ENCODE measurements at places on chromosomes 7 and 10.

DNA sequence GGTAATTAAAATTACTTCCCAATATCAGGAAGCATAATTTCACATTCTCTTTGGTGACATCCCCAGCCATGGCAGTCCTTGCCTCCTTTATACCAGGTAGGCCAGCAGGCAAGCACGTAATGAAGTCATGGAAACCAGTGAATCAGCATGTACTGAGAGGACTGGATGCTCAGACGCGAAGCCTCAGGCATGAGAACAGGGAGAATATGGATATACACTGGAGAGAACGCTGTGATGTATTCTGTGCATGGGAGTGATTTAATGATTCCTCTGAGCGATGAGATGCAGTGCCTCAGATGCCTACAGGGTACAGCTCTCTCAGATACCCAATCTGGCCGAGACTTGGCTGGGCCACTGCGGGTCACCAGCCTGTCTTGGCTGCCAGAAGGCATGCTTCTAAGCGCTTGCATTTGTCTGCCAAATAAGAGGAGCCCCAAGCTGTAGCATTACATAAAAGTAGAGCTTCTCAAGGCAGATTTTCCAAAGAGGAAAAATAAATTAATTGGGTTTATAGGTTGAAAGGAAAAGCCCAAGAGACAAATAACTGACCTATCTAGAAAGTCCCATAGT is 238.1 kb downstream of the RELN start:
- DNase-seq: no peak

DNA sequence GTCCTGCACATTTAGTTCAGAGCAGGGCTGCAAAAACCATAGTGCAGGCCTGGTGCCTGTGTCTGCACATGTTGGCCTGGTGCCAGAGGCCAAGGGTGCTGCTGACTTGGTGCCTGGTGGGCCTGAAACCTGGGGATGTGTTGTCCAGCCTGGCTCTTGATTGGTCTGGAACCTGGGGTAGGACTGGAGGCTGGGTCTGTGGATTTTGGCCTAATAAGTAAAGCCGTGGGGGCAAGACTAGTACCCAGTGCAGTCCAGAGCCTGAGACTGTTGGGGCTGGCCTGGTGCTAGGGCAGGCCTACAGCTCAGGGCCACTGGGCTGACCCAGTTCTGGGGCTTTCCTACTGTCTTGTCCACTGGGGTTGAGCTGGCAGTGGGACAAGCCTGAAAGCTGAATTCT is 817.9 kb downstream of the DNAJB9 start:
- no peak for DNase-seq

DNA sequence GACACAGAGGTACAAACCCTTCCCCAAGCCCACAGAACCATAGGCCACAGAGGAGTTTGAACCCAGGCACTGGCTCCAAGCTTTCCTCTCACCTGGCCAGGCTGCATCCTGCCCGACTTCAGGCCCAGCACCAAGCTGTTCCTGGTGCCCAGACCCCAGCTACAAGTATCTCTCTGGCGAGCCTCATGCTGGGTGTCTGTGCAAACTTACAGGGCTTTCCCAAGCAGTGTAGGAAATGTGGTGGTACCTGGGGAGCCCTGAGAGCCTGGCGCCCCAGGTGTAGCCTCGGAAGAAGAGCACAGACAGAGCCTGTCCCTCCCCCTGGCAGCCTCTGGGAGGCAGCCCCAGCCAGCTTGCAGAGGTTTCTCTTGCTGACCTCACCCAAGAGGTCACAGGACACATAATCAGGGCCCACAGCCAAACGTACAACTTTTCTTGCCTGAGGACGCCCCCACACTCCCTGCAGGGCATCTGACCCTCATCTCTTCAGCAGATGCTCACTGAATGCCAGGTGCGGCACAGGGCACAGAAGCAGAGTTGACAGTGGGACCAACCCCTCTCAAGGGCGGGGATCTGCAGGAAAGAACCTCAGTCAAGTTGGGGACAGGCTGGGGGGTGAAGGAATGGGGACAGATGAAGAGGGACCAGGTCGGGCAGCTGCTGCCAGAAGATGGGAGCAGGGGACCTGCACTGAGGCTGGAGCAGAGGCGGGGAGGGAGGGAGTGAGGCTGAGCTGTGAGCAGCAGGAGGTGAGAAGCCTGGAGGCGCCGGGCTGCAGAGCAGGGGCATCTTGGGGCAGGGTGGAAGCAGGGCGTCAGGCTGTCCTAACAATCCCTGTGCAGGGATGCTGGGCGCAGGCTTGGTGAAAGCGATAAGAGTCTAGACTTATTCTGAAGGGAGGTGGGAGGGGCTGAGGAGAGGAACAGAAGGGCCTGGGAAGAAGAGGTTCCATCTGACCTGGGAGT is 16.3 kb upstream of the MYL7 start:
- no peak for DNase-seq

- no peak for DNase-seq
Measured at GRCh38 chr10:62046522-62047227, 145.2 kb downstream of the ARID5B start.

- DNase-seq: no peak
Measured at GRCh38 chr10:129032372-129033313, 434.4 kb upstream of the MGMT start.

DNA sequence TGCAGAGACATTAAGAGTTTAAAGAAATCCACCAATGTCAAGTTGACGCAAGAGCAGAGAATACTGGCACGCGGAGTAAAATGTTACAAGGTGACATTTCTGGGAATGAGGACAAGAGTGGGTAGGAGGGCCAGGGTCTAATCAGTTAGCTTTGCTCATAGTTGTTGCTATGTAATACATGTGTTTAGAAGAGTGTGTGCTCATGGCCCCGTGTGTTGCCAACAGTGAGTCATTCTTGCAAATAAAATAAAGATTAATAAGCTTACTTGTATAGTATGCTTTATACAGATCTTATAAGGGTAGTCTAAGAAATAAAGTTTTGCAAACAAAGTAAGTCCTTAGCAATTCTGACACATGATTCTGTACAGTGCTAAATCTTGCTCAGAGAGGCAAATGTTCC is 64.5 kb downstream of the DNMBP start:
- no peak for DNase-seq

DNA sequence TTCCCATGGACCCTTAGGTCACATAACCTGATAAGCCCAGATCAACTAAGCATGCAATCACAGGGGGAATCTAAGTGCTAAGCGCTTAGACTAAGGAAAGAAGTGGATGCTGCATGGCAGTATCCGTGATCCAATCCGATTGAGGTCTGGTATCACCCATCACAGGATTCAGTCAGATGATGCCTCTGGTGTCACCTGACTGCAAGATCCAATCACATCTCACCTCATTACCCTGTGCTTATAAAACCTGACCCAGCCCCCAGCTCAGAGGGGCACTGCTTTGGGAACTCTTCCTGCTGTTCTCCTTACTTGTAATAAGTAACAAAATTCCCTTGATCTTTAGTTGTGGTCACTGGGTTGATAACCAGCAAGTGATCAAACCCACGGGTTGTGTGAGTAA is 84.7 kb upstream of the TMEM168 start:
- no peak for DNase-seq

DNA sequence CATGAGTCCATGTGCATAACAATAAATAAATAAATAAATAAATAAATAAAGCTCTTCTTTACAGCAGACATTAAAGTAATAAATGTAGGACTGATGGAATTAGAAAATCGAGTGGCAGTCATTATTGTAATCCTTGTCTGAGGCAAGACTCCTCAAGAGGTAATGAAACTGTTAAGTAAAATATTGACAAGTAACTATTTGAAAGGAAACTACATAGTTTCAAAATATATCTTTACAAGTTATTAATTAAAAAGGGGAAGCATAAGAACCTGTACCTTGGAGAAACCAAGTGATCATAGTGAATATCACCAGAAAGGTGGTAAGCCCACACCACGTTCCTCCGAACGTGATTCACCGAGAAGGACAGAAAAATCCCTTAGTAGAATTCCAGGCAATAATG is 285.6 kb upstream of the SORCS1 start:
- DNase-seq: no peak

GRCh38 chr7:36441344-36442022 is 51.8 kb downstream of the ANLN start:
- DNase-seq: no peak

- DNase-seq: no peak
Measured at GRCh38 chr7:108592646-108593201, 23.1 kb downstream of the DNAJB9 start.

Measured in activated gamma-delta T cell treated with anti-CD3 and anti-CD28 coated beads, Interleukin-2, amount 50 U/mL, for 16 hours (primary cell).